ENCODE measurements at places on chromosomes 1 and 21. TPM values are rescaled to one million over a fixed set of nuclear protein-coding genes. Genes with fewer than 3 reads are reported as not detected.

Gene DENND2C
- 2.9 TPM for total RNA-seq

Gene PPT1
- 53.3 TPM for total RNA-seq

Gene CCDC185
- total RNA-seq, result not detected

Gene OLFML2B
- total RNA-seq, result 0.17 TPM

Gene TNFSF4
- 2.7 TPM for total RNA-seq
